ENCODE measurements at places on chromosomes 4 and X.

- peak overlapping the region; percentile 4 for H3K27ac ChIP-seq
- peaks cover 4% of the 10 kb centered on the region for H3K4me1 ChIP-seq
- no peaks in the 10 kb centered on the region for H3K36me3 ChIP-seq
- H3K4me3 ChIP-seq, result no peak overlapping the region
These were observed 125.7 kb downstream of the CAMK2D start for GRCh38 chr4:113635739-113636437.

- H3K4me1 ChIP-seq, result no peaks in the 10 kb centered on the region
- H3K27me3 ChIP-seq, result no peaks in the 10 kb centered on the region
- no peaks in the 10 kb centered on the region for H3K36me3 ChIP-seq
- no peak overlapping the region for H3K4me3 ChIP-seq
These were observed 17.5 kb downstream of the PALLD start for GRCh38 chr4:168514249-168514852.

DNA sequence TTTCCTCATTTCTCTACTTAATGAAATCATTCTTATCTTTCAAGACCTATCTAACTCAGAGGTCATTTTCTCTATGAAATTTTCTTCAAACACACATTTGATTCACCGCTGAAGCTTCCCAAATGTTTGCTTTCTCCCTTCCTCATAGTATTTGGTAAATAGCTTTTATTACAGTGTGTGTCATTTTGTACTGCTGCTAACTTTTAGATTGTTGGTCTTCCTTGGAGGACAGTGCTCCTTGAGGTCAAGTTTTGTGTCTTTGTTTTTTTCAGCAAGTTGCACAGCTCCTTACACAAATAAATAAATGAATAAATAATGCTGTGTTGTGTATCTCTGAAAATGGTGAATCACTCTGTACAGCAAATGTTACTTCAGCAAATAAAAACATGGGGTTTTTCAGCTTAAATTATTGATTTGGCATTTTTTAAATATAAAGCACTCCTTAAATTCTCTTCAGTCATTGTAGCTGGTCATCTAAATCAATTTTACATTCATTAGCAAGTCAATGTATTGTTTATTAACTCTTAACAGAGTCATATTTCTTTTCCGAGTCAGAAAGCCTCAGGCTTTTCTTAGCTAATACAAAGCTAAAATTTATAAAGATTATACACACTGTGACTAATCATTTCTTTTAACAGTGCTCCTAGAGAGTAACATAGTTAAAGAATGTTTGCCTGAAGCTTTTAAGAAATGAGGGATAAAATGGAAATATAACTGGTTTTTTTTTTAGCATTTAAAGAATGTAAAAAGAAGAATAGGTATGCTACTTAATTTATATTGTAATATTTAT lies 30.1 kb upstream of the MAD2L1 start:
- H3K36me3 ChIP-seq, result no peaks in the 10 kb centered on the region
- H3K4me3 ChIP-seq, result no peak overlapping the region
- H3K27me3 ChIP-seq, result no peaks in the 10 kb centered on the region
- H3K27ac ChIP-seq, result no peak overlapping the region
- DNase-seq, result no peak
- no peaks in the 10 kb centered on the region for H3K4me1 ChIP-seq

DNA sequence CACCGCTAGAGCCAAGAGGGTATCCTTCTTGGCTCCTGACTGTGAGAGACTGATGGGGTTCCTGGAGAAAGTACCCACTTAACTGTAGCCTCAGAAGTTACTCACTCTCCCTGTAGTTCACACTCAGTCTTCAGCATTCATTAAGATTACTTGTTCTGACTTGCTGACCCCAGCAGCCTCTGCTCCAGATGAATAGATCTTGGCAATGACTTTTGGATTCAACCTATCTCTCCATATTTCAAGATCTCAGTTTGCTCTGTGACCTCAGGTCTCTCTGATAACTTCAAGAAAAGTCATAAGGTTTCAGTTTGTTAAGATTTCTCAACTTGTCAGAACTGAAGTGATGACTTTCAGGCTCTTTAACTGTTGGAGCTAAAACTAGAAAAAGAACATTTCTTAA lies 825.6 kb downstream of the PCDH7 start:
- H3K36me3 ChIP-seq, result no peaks in the 10 kb centered on the region
- H3K27ac ChIP-seq, result no peak overlapping the region
- H3K27me3 ChIP-seq, result no peaks in the 10 kb centered on the region
- no peaks in the 10 kb centered on the region for H3K4me1 ChIP-seq
- H3K4me3 ChIP-seq, result no peak overlapping the region

GRCh38 chrX:96563646-96564045 lies 121.0 kb upstream of the DIAPH2 start:
- H3K27me3 ChIP-seq, result no peaks in the 10 kb centered on the region
- no peaks in the 10 kb centered on the region for H3K36me3 ChIP-seq
- no peak for DNase-seq
- H3K4me3 ChIP-seq, result no peak overlapping the region
- no peak overlapping the region for H3K27ac ChIP-seq

DNA sequence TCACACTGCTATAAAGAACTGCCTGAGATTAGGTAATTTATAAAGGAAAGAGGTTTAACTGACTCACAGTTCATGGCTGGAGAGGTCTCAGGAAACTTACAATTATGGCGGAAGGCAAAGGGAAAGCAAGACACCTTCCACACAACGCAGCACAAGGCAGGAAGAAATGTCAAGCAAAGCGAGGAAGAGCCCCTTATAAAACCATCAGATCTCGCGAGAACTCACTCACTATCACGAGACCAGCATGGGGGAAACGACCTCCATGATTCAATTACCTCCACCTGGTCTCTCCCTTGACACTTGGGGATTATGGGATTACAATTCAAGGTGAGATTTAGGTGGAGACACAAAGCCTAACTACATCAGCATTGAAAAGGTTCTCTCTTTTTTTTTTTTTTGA lies 39.6 kb downstream of the PALLD start:
- peak overlapping the region; percentile 15 for H3K4me3 ChIP-seq
- no peak overlapping the region for H3K27ac ChIP-seq
- no peaks in the 10 kb centered on the region for H3K4me1 ChIP-seq
- no peaks in the 10 kb centered on the region for H3K27me3 ChIP-seq

- peaks cover 5% of the 10 kb centered on the region for H3K4me1 ChIP-seq
- H3K27me3 ChIP-seq, result no peaks in the 10 kb centered on the region
- no peak overlapping the region for H3K27ac ChIP-seq
- H3K36me3 ChIP-seq, result no peaks in the 10 kb centered on the region
- H3K4me3 ChIP-seq, result no peak overlapping the region
- no peak for DNase-seq
These were observed 4.7 kb downstream of the NEUROG2 start for GRCh38 chr4:112511093-112511802.

GRCh38 chrX:30938295-30938694 lies 49.2 kb upstream of the TAB3 start:
- H3K36me3 ChIP-seq, result no peaks in the 10 kb centered on the region
- H3K4me3 ChIP-seq, result no peak overlapping the region
- no peak for DNase-seq
- no peaks in the 10 kb centered on the region for H3K4me1 ChIP-seq

GRCh38 chr4:2510351-2511259 lies 25.8 kb upstream of the FAM193A start:
- no peak overlapping the region for H3K27ac ChIP-seq
- H3K27me3 ChIP-seq, result no peaks in the 10 kb centered on the region
- H3K4me1 ChIP-seq, result no peaks in the 10 kb centered on the region
- DNase-seq, result no peak
- H3K36me3 ChIP-seq, result peaks cover 7% of the 10 kb centered on the region

GRCh38 chrX:129572422-129572821 lies 32.4 kb downstream of the OCRL start:
- H3K4me1 ChIP-seq, result no peaks in the 10 kb centered on the region
- no peak overlapping the region for H3K27ac ChIP-seq
- H3K4me3 ChIP-seq, result no peak overlapping the region
- H3K27me3 ChIP-seq, result no peaks in the 10 kb centered on the region

DNA sequence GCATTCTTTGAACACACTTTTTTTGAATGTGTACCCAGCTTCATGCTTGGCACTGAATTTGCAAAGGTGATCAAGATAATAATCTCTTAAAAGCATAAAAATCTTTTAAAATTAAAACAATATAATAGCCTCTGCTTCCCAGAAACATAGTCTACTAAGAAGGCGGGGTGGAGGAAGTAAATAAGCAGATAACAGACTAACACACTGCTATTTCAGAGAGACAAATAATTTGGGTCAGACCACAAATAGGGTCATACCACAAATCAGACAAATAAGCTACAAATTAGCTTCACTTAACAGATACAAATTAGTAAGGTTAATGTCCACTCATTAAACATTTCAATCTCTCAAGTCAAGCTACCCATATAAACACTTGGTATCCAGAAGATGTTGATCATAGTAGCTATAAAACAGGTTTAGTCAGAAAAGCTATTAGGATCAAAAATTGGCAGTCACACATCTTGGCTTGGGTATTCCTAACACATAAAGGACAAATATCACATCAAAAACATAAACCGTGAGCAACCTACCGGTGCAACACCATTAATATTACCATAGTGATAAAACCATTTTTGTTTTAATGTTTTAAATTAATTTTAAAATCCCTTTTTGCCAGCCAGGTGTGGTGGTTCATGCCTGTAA lies 47.3 kb downstream of the PPP3CA start:
- no peak for DNase-seq
- H3K27me3 ChIP-seq, result no peaks in the 10 kb centered on the region
- H3K4me1 ChIP-seq, result no peaks in the 10 kb centered on the region
- no peak overlapping the region for H3K4me3 ChIP-seq
- no peaks in the 10 kb centered on the region for H3K36me3 ChIP-seq
- no peak overlapping the region for H3K27ac ChIP-seq

GRCh38 chrX:133213117-133213516 lies 5.0 kb downstream of the TFDP3 start:
- peaks cover 9% of the 10 kb centered on the region for H3K27me3 ChIP-seq
- no peak for DNase-seq
- H3K27ac ChIP-seq, result no peak overlapping the region

DNA sequence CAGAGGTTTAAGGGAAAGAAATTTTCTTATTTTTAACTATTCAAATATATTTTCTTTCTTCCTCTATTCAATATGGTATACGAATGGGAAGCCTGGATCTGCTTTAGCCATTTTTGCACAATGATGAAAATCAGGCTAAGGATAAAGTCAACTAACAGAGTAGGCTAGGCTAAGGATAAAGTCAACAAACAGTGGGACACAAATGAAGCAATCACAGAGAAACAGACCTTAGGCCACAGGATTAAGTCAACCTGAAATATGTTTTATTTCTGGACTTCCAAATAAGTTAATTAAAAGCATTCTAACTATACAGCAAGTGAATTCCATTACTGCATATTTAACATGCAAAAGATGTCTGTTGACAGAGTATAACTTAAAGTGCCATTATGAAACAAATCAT lies 17.0 kb downstream of the DYNLT3 start:
- no peak overlapping the region for H3K4me3 ChIP-seq
- DNase-seq, result no peak
- no peaks in the 10 kb centered on the region for H3K4me1 ChIP-seq
- no peaks in the 10 kb centered on the region for H3K27me3 ChIP-seq
- H3K27ac ChIP-seq, result no peak overlapping the region

- no peaks in the 10 kb centered on the region for H3K4me1 ChIP-seq
- no peak overlapping the region for H3K27ac ChIP-seq
- H3K36me3 ChIP-seq, result no peaks in the 10 kb centered on the region
- H3K4me3 ChIP-seq, result no peak overlapping the region
These were observed 44.9 kb upstream of the BEND4 start for GRCh38 chr4:42197341-42197740.

All from breast epithelium (tissue), 4 donors.